ENCODE measurements at places on chromosomes 6 and 20.

- no peak for DNase-seq
Observed at GRCh38 chr6:168856914-168857313, 396.7 kb downstream of the THBS2 start.

- no peak for DNase-seq
Observed at GRCh38 chr20:46807998-46808397, 86.6 kb upstream of the EYA2 start.

DNA sequence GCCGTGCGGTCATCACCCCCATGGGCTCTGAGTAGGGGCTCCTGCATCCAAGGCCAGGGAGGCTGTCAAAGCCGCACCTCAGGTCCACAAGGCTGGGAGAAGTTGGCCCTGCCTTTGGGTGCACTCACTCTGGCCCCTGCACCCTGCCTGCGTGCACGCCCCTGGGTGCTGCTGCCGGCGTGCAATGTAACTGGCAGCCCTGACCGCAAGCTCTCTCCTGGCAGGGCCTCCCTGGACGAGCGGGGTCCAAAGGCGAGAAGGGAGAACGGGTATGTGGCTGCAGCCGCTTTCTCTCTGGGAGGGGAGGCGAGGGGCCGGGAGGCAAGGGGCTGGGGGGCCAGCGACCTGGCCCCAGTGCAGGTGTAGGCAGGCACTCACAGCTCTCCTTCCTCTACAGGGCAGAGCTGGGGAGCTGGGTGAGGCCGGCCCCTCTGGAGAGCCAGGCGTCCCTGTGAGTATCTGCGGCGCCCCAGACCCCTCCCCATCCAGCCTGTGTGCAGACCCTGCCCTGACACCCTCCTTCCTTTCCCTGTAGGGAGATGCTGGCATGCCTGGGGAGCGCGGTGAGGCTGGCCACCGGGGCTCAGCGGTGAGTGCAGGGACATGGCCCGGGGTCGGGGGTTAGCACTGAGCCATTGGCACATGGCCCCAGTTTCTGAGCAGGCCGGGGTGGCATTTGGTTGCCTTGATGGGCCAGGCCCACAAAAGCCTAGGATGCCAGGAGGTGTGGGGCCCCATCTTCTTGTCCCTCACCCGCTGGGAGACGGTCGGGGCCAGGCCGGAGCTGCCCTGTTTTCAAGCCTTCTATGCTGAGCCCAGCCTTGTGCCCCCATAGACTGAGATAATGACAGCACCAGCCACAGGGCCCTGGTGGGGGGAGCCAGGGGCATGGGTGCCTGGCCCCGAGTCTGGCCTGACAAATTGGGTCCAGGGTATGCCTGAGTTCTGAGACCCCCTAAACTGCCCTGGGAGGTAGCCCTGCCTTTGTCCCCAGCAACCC, 12.7 kb downstream of the COL9A3 start:
- DNase-seq = no peak

DNA sequence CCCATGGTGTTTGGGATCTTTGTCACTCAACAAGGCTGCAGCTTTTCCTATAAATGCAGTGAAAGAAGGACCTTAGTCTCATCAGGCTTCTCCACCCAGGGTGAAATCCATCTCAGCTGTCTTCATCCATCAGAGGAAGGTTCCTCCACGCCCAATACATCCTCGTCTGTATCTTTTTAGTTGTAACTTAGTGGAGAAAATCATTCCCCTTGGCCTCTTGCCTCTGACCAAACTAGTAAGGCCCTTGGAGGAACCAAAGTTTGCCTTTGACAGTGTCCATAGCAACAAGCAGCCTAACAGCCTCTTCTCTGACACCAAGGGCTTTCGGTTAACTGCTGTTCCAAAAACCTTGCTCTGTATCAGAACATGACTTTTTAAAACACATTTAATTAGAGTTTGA, 230.3 kb upstream of the ECI2 start:
- no peak for DNase-seq

DNA sequence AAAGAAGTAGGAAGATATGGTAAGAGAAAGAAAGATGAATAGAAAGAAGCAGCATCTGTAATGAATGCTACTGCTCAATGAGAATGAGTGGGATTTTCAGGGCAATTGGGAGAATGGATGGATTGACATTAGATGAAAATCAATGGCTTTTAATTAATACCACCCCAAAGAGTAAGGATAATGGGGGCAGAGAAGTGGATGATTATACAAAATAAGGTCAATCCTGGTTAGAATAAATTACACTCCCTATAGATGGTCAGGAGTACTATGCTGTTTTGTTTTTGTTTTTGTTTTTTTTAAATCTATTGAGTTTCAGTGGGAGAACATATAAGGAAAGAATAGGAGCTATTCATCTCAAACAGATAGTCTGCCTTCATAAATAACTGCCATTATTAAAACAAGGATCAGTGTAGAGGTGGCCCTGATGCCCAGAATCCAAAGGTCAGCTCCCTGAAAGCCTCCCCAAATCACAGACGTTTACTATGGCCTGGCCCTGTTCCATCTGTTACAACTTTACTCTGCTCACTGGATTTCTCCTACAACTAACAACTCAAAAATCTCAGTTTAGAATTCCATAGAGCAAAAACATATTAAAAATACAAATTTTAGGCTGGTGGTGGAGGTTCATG, 535.4 kb upstream of the NRSN1 start:
- no peak for DNase-seq

- DNase-seq = peak; percentile 76
Observed at GRCh38 chr6:156816505-156816904, 39.3 kb downstream of the ARID1B start.

- no peak for DNase-seq
Observed at GRCh38 chr6:21633511-21634109, 40.1 kb downstream of the SOX4 start.

- peak; percentile 93 for DNase-seq
Observed at GRCh38 chr6:4351520-4352321, 216.3 kb upstream of the ECI2 start.

GRCh38 chr6:3871939-3872338, 22.8 kb downstream of the FAM50B start:
- DNase-seq = no peak

- no peak for DNase-seq
Observed at GRCh38 chr6:95690328-95690727, 113.0 kb downstream of the MANEA start.

Measured in fibroblast of villous mesenchyme (primary cell).